ENCODE measurements at places on chromosomes 11 and 22.

DNA sequence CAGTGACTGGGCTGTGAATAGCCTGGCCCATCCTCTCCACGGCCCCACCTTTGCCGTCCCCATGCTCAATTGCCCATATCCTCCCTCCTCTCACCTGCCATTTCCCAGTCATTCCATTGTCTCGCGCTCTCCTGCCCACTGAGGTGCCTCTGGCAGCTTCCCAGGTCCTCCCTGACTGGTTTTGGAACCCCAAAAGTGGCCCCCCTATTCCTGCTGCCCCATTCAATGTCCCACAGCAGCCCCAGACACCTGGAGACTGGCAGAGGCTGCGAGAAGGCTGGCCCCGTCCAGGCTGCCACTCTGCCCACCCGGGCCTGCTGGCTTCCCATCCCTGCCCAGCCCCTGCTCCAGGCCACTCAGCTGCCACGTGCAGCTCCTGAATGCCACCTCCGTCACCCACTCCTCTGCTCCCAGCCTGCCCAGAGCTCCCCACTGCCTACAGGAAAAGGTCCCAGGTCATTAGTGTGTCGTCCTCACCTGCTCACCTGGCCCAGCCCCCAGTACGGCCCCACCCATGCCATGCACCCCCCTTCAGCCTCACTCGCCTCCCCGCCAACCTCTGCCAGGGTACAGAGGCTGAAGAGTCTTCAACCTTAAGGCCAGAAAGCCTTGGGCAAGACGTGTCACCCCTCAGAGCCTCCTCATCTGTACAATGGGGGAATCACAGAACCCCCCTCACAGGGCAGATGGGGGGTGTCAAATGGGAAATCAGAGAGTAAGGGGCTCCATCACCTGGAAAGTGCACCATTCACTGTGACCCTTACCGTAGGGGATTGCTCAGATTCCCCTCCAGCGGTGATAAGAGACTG is 37.5 kb downstream of the KCNJ4 start:
- DNase-seq = no peak

DNA sequence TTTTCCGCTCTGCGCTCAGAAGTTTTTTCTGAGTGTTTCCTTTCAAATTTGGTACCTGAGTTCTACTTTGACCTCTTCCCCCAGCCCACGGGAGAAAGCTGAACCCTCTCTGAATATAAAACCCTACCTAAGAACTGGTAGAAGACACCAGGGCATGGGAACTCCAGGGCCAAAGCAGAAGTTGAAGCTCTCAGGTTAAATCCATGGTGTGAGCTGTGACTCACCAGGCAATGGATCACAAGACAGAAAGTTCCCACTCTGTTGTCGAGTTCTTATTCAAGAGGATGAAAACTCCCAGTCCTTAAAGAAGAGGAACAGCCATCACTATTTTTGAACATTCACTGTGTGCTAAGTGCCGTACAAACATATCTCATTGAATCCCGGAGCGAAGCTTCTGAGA is 8.9 kb downstream of the TMEM218 start:
- DNase-seq = no peak

GRCh38 chr11:19389787-19390303 is 149.1 kb upstream of the E2F8 start:
- DNase-seq = no peak

- DNase-seq = no peak
Observed at GRCh38 chr11:108967571-108967970, 302.7 kb downstream of the DDX10 start.

DNA sequence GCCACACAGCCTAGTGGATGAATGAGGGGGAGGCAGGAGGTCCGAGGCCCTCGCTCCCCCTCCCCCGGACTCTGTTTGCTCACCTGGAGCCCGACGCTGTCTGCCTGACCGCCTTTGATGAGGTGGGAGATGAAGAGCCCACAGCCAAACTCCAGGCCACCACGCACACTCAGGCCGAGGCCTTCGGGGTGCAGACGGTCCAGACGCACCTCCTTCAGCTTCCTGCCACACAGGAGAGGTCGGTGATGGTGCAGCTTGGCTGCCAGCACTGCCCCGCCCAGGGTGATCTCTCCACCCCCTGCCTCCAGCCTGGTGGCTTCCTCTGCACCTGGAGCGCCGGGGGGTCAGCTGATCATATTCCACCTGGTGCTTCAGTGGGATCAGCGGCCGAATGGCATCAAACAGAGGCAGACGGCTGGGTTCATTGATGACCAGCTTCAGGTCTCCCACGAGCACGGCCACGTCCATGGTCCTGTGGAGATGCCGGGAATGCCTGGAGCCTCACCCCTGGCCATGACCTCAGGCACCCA is 13.1 kb downstream of the USH1C start:
- DNase-seq = no peak

GRCh38 chr11:8917157-8917825 is 6.3 kb downstream of the AKIP1 start:
- no peak for DNase-seq

GRCh38 chr11:3614742-3615171 is 27.0 kb downstream of the ART5 start:
- no peak for DNase-seq
